Right atrium auricular region (tissue), 2 donors: ENCODE measurements at places on chromosomes 13 and 19. TPM values are rescaled to one million over a fixed set of nuclear protein-coding genes. Genes with fewer than 3 reads are reported as not detected.
A peak's percentile ranks its signal among the peaks of the same experiment; 100 is the strongest.

- peak overlapping the region; percentile 97 for H3K27ac ChIP-seq
- DNase-seq = no peak
- H3K36me3 ChIP-seq = peaks cover 5% of the 10 kb centered on the region
- no peaks in the 10 kb centered on the region for H3K27me3 ChIP-seq
- peak overlapping the region; percentile 94 for H3K4me3 ChIP-seq
- H3K4me1 ChIP-seq = peaks cover 56% of the 10 kb centered on the region
Observed at GRCh38 chr19:1408300-1409203, 1.2 kb downstream of the DAZAP1 start.

- H3K36me3 ChIP-seq = peaks cover 29% of the 10 kb centered on the region
- no peaks in the 10 kb centered on the region for H3K27me3 ChIP-seq
- peak overlapping the region; percentile 97 for H3K27ac ChIP-seq
- peaks cover 61% of the 10 kb centered on the region for H3K4me1 ChIP-seq
- DNase-seq = peak; percentile 97
Observed at GRCh38 chr19:55113570-55114039, 3.8 kb downstream of the PPP1R12C start.

DNA sequence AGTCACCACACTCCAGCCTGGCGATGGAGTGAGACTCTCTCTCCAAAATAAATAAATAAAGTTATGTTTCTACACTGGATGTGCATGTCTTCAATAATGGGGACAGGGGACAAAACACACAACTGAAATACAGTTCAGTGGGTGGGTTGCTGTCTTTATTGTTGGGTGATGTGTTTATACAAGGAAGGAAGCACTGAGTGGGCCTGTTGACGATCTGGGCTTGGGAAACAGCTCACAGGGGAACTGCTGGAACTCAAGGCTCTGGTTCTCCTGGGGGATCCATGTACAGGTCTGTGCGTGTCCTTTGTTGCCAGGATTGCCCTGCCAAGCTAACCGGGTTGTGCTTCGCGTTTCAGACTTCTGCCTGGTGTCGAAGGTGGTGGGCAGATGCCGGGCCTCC is 18.9 kb downstream of the SPINT2 start:
- DNase-seq = no peak
- H3K4me3 ChIP-seq = no peak overlapping the region
- peaks cover 19% of the 10 kb centered on the region for H3K4me1 ChIP-seq
- no peaks in the 10 kb centered on the region for H3K36me3 ChIP-seq
- no peak overlapping the region for H3K27ac ChIP-seq
- H3K27me3 ChIP-seq = no peaks in the 10 kb centered on the region

DNA sequence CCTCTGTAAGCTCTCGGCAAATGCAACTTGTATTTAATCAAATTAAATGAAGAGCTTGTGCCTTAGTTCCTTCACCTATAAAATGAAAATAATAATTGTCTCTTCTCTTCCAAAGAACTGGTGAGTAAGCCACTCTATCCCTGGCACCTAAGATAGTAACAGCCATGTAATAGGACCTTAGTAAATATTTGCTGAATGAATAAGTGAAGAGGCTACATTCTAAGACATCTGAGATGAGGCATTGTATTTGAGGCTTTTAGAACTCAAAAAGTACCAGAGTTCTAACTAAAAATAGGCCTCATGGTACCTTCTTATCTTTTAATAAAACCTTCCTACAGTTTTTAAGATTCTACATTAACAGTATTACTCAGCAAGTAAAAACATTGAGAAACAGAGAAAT is 17.3 kb upstream of the DCLK1 start:
- DNase-seq = no peak
- no peaks in the 10 kb centered on the region for H3K27me3 ChIP-seq
- H3K4me3 ChIP-seq = no peak overlapping the region
- H3K4me1 ChIP-seq = no peaks in the 10 kb centered on the region

- no peaks in the 10 kb centered on the region for H3K27me3 ChIP-seq
- no peaks in the 10 kb centered on the region for H3K36me3 ChIP-seq
- DNase-seq = no peak
- H3K27ac ChIP-seq = no peak overlapping the region
Observed at GRCh38 chr13:35479706-35480105, 3.2 kb upstream of the MAB21L1 start.

GRCh38 chr13:21638319-21639282 is 32.3 kb upstream of the FGF9 start:
- no peaks in the 10 kb centered on the region for H3K4me1 ChIP-seq
- DNase-seq = no peak
- no peak overlapping the region for H3K4me3 ChIP-seq
- H3K27ac ChIP-seq = no peak overlapping the region
- H3K36me3 ChIP-seq = no peaks in the 10 kb centered on the region

GRCh38 chr19:56900573-56901097 is 60.1 kb upstream of the PEG3 start:
- H3K4me1 ChIP-seq = no peaks in the 10 kb centered on the region
- no peak overlapping the region for H3K27ac ChIP-seq
- H3K36me3 ChIP-seq = no peaks in the 10 kb centered on the region
- no peaks in the 10 kb centered on the region for H3K27me3 ChIP-seq
- no peak overlapping the region for H3K4me3 ChIP-seq

- H3K36me3 ChIP-seq = no peaks in the 10 kb centered on the region
- H3K27ac ChIP-seq = no peak overlapping the region
- no peak for DNase-seq
- H3K4me1 ChIP-seq = no peaks in the 10 kb centered on the region
- H3K4me3 ChIP-seq = no peak overlapping the region
Observed at GRCh38 chr13:109547942-109548341, 238.4 kb downstream of the IRS2 start.

GRCh38 chr19:13764821-13765394 is 586 bp downstream of the MRI1 start:
- no peak for DNase-seq
- no peaks in the 10 kb centered on the region for H3K27me3 ChIP-seq
- H3K4me3 ChIP-seq = peak overlapping the region; percentile 75
- H3K27ac ChIP-seq = peak overlapping the region; percentile 78
- H3K36me3 ChIP-seq = peaks cover 36% of the 10 kb centered on the region

The LILRB2 gene
- total RNA-seq = 3.4 TPM

The MBD3L3 gene
- total RNA-seq = not detected

The ZNF44 gene
- total RNA-seq = 4.6 TPM
